ENCODE measurements at places on chromosomes 2 and 18.

DNA sequence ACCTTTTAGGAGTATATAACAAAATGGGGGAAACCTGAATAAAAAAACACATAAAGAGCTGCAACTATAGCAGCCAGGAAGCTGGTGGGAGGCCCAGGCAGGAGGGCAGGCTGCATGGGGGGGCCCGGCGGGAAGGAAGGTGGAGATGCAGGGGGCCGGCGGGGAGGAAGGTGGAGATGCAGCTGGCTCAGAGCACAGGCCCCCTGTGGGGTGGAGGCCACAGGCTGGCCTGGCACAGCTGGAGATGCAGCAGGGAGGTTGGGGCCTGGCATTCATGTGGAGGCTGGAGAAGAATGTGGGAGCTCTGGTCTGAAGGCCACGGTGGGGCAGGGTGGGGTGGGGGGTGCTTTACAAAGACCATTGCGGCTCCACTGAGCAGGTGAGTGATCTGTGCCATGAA, 31.4 kb downstream of the FAM228A start:
- peak; percentile 3 for DNase-seq

- peak; percentile 15 for DNase-seq
Observed at GRCh38 chr2:14530506-14530905, 102.0 kb upstream of the LRATD1 start.

- DNase-seq: no peak
Observed at GRCh38 chr2:233758849-233759248, 1.2 kb upstream of the UGT1A1 start.

GRCh38 chr18:68764016-68764415, 33.9 kb upstream of the CCDC102B start:
- DNase-seq: no peak

DNA sequence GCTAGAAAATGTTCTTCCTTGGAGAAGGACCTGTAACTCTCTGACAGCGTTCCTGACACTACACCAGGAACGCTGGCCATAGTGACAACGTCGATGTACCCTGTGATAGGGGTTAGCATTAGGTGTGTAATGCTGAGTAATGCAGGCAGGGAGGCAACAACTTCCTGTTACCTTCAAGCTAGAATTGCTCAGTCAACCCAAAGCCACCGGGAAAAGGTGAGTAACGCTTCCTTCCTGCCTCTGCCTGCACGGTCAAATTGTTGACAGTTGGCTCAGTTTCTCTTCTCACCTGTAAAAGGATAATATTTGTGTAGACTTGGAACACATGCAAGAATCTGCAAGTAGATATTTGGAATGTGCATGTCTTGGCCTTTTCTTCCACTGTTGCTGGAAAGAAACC, 12.7 kb downstream of the FAM110C start:
- DNase-seq: no peak

GRCh38 chr2:120446236-120447126, 100.5 kb downstream of the INHBB start:
- DNase-seq: no peak

- DNase-seq: no peak
Observed at GRCh38 chr2:240619506-240620148, 5.7 kb upstream of the GPR35 start.

DNA sequence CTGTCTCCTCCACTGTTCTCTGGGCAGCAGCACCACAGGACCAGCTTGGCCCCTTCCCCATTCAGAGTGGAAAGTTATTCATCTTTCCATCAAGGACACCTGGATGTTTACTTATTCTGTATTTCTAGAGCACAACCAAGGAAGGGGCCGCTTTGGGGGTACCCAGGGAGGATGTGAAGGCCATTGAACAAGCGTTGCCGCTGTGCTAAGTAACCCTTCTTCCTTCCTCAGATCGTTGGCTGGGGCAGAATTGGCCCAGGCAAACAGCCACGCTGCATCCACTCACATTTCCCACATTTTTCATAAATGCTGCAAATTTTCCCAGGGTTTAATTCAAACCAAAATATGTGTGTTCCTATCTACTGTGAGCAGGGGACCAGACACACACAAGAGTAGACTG, 76.2 kb upstream of the NPAS2 start:
- DNase-seq: no peak

DNA sequence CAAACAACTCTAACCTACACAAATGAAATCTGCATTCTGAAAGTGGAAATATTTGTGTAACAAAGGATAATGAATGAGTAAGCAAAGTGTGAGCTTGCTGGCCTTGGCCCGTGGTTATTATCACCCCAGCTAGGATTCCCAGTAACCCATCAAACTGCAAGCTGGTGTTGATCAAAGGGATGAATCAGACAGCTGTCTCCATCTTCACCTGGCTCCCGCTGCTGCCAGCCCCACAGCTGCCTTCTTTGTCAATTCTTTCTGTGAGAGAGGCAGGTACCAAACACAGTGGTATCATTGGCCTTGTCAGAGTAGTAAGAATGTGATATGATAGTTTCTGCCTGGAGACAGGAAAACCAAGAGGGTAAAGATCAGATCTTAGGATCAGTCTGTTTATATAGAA, 25.2 kb upstream of the RGPD4 start:
- DNase-seq: no peak

DNA sequence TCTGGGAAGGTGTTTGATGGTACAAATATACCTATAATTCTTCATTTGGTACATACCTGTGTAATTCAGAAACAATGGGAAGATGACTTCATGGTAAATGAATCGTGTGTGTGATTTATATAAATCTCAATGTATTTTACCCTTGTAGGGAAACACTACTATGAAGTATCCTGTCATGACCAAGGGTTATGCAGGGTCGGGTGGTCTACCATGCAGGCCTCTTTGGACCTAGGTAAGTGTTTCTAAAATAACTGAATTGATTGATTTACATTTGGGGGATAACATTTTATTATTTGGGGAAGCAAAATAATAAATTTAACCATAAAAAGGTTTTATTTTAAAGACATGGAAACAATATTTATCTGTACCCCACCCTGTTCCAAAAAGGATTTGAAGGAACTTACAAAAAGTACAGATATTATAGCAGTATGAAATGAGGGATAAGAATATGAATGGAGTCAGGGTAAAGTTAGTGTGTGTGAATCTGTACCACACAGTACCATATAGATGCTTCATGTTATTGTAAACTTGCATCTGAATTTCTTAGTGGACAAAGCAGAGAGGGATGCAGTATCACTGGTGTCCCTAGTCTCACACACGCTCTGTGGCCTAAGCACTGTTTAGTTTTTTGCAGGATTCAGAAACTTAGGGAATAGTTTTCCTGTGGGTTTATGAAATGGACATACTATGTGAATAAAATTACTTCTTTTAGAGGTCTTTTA, 11.5 kb downstream of the DDX1 start:
- no peak for DNase-seq

DNA sequence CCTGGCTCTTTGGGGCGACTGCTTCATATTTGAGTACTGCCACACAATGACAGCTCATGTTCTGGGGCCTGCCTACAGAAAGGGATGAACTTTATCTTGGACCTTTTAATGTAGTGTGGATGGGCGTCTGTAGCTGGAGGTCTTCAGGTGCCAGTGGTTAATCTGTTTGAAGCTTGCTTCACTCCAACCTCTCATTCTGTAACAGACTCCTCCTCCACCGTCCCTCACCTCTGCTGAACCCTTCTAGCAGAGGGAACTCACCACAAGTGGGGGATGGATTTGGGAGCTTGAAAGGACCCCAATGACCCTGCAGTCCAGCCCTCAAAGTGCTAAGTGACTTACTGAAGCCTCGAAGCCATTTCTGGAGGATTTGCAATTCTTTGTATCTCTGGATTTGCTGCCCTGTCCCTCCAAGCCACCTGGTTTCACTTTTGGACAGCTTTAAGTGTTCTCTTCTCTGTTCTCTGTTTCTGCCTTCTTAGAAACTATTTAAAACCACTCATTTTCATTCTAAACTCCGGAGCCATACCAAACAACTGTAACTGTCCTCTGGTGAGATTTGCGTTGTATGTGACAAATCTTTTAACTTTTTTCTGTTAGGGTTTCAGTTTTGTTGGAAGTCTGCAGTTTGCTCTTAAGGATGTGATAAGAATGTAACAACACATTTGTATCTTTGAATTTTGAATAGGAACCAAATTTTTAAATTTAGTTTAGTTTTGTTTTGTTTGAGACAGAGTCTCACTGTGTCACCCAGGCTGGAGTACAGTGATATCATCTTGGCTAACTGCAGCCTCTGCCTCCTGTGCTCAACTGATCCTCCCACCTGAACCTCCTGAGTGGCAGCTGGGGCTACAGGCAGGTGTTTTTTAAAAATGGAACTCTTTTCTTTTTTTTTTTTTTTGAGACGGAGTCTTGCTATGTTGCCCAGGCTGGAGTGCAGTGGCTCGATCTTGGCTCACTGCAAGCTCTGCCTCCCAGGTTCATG, 37.0 kb upstream of the CASP8 start:
- no peak for DNase-seq

DNA sequence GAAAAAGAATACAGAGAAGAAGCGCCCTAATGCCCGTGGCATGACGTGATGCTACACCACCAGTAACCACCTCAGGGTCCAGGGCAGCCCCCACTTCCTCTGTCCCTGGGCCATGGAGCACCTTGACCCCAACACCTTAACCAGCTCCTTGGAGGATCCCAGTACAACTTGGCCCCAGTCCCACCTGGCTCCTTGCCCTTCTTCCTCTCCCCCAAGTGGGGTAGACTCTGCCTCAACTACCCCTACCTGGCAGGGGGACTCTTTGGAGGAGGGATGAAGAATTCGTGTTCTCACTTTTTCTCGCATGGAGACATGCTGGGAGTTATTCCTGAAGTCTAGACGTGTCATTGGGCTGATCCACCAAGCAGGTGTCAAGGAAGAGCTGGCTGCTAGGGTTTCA, 18.9 kb downstream of the TRABD2A start:
- DNase-seq: no peak

DNA sequence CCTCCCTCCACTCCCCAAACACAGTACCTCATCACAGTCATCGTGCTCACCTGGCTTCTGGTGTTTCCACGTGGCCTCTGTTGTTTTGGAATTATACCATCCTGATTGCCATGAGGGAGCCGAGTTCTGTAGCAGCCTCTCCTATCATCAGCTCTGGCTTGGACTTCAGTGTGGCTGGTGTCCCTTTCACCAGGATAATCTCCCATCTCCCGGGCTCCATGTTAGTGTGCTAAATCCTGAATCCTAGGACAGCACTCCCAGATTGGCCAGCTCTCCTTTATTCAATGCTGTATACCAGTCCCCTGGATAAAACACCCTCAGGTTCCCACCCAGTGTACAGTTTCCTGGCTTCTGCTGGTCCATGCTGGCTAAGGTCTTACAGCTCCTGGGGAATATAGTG, 53.3 kb downstream of the LONRF2 start:
- no peak for DNase-seq

Data from AG20443 (cell line).